ENCODE measurements at places on chromosomes 16 and 17.

DNA sequence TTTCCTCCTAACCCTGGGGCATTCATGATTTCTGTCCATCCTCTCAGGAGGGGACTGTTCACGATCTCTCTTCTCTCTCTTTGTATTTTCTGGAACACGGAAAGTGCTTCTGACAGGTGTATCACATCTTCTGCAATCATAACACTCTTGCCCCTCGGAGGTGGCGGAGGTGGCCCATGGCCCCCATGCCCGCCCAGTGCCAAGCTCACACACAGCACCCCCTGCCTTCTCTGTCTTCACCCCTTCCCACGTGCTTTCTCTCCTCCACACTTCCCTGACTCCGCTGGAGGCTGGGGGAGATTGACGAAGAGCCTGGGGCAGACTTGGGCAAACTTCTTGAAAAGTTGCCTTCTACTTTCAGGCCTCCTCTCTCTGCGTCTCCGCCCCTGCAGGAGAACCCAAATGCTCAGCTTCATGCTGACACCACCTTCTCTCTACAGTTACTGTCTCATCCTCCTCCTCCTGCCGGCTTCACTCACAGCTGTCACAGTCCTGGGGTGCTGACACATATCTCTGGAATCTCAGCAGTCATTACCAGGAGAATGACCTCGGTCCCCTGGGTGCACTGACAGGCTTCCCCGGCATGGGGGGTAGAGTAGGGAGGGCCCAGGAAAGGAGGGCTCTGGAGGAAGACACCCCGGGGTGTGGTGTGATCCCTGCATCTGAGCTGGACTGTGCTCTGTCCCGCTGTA lies 127.1 kb downstream of the ENGASE start:
- no peak for DNase-seq

- DNase-seq, result no peak
Measured at GRCh38 chr16:1906846-1907165, 11.4 kb downstream of the HS3ST6 start.

DNA sequence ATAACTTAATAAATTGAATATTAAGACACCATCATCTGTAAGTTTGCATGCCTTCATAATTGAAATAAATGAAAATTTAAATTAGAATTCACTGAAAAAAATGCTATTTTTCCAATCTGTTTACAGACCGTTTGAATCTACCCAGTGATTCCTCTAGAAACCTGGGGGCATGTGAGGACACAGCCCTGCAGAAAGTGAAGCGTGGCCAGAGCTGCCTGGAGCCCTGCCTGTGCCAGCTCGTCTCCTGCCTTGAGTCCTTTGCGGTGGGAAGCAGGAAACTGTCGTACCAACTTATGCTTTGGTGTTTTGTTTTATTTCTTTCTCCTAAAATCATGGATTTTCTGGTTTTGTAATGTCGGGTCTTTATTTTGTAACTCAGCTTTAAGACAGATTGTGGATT lies 67.8 kb upstream of the FA2H start:
- DNase-seq, result no peak

DNA sequence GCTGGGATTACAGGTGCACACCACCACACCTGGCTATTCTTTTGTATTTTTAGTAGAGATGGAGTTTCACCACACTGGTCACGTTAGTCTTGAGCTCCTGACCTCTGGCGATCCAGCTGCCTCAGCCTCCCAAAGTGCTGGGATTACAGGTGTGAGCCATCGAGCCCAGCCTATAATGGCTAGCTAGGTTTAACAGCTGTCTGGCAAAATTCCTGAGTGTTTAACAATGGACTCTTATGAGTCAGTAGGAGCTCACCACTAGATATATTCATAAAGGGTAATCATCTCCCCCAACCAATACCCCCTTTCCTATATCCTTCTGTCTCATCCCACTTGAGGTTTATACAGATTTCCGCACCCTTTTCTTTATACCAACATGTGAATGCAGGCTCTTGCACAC lies 91.5 kb upstream of the CDH13 start:
- DNase-seq, result no peak

- DNase-seq, result no peak
Measured at GRCh38 chr16:47150067-47150466, 6.3 kb upstream of the NETO2 start.

GRCh38 chr16:5030251-5030870 lies 3.4 kb downstream of the NAGPA start:
- no peak for DNase-seq

GRCh38 chr16:50534958-50535357 lies 13.2 kb upstream of the NKD1 start:
- DNase-seq, result peak; percentile 13

DNA sequence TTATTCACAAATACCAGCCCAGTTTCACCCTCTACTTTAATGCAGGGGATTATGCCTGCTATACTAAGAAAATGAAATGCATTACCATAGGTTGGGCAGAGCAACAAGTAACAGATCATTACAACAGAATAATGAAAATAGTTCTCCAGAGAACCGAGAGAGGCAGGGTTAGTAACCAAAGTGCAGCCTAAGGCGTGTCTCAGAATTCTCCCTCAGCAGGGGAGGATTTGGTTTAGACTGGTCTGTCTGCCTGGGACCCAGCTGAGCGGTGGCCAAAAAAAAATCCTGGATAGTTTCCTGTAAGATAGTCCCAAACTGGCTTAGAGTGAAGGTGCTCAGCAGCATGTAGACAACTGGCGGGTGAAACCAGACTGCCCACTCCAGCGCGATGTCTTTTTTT lies 30.8 kb upstream of the ADCY7 start:
- DNase-seq, result no peak

DNA sequence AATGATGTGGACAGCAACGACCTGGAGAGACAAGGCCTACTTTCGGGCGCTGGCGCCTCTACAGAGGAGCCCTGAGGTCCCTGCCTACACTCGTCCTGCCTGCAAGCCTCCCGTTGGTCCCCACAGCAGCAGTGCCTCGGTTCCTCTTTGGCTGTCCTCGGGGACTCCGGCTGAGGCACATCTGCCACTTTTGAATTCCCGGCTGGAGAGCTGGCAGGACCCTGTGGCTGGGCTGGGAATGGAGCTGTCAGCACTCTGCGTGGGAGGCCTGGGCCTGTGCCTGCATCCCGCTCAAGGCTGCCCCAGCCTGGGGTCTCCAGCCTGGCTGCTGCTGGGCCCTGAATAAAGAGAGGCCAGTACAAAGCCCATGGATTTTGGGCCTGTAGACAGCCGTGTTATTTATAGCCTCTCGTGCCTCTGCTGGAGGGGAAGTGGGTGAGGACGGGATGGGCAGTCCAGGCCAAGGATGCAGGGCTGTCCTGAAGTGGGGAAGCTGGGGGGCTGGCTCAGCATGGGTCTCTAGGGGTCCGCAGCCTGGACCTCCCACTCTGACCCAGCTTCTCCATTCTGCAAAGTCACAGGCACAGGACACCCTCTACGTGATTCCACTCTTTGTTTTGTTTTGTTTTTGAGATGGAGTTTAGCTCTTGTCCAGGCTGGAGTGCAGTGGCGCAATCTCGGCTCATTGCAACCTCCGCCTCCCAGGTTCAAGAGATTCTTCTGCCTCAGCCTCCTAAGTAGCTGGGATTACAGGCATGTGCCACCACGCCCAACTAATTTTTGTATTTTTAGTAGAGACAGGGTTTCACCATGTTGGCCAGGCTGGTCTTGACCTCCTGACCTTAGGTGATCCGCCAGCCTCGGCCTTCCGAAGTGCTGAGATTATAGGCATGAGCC lies 10.6 kb upstream of the SPNS2 start:
- DNase-seq, result no peak

DNA sequence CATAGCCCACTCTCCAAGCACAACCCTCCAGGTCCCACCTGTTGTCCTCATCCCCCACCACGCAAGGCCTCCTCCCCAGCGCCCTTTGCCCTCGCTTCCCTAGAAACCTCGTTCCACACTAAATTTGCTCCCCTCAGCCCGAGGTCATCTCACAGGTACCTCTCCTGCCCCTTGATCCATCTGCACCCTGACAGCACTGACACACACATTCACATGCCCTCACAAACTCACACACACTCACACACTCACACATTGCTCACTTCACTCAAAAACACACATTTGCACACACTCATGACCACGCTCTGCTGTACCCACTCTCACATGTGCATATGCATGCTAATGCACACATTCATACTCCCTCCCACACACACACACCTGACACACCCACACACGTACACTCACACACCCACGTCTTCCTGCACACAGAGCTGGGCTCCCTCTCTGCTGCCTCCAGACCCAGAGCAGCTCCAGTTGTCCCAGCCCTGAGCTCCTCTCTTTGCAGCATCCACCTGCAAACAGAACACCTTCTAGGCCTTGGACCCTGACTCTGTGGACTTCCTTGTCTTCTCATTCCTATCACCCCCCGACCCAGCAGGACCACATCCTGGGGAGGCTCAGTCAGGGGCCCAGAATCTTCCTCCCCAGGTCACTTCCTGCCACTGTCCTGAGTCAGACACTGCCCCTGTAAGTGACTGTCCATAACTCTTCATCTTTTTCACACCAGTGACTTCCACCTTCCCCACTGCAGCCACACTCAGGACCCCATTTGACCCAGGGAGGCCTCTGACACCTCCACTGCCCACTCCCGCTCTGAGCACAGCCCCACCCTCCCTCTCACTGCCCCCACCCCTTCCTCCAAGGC lies 4.9 kb downstream of the ASGR2 start:
- DNase-seq, result no peak

GRCh38 chr17:1764284-1764683 lies 2.4 kb downstream of the SERPINF1 start:
- peak; percentile 73 for DNase-seq

DNA sequence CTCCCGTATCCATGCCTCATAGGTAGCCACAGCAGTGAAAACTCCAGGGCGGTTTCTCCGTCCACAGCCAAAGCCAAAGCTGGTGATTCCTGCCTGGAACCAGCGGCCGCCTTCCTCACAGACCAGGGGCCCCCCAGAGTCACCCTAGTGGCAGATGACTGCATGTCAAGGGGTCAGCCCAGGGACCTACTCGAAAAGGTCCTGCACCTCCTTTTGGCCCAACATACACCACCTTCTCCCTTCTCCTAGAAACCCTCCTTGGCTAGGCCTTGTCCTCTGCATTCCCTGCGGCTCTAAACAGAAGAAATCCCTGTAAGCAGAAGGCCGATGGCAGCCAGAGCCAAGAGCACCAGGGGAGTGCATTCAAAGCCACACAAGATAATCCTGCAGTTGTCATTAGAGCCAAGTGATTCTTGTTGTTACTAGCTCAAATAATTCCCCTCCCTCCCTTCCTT lies 6.1 kb downstream of the PRSS36 start:
- DNase-seq, result no peak

DNA sequence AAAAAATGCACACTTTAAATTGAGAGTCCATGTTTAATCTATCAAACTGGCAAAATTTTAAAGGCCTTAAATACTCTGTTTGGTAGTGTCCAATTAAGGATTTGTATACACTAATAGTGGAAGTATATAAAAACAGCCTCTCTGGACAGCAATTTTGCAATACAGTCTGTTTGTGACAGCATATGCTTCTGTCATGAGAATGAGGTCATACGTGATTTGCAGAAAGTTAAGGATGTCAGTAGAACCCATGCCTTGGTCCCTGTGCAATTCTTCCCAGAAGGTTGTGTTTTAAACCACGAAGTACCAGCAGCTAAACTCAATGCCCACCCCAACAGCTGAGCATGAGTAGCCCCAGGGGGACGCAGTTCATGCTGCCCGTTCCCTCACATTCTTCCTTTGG lies 78.4 kb downstream of the AIPL1 start:
- DNase-seq, result no peak

GRCh38 chr17:32654324-32654723 lies 167.5 kb downstream of the CDK5R1 start:
- no peak for DNase-seq

GRCh38 chr17:50541402-50541715 lies 5.6 kb upstream of the SPATA20 start:
- no peak for DNase-seq

DNA sequence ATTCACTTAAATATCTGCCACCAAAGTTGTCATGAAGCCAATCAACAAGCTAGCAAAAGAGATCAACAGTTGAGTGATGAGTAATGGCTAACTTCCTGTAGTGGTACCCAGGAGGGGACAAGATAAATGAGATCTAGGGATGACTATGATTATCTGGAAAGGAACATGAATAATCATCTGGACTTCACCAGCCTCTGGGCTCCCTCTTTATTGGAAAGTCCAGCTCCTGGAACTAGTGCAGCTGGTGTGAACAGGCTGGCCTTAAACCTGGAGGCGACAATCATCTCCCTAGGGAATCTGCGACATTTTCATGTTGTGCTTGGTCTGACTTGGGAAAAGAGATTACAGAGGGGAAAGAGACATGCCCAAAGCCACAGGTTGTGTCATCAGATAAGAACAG lies 518.6 kb downstream of the GRIN2A start:
- no peak for DNase-seq

- peak; percentile 40 for DNase-seq
Measured at GRCh38 chr17:50884439-50885311, 18.5 kb upstream of the TOB1 start.

GRCh38 chr16:87740909-87741424 lies 24.8 kb downstream of the KLHDC4 start:
- DNase-seq, result no peak

GRCh38 chr17:13995856-13996271 lies 73.4 kb upstream of the COX10 start:
- DNase-seq, result no peak

GRCh38 chr17:45573924-45574770 lies 83.6 kb upstream of the PLEKHM1 start:
- no peak for DNase-seq

GRCh38 chr16:7382521-7382920 lies 49.9 kb downstream of the RBFOX1 start:
- DNase-seq, result no peak

DNA sequence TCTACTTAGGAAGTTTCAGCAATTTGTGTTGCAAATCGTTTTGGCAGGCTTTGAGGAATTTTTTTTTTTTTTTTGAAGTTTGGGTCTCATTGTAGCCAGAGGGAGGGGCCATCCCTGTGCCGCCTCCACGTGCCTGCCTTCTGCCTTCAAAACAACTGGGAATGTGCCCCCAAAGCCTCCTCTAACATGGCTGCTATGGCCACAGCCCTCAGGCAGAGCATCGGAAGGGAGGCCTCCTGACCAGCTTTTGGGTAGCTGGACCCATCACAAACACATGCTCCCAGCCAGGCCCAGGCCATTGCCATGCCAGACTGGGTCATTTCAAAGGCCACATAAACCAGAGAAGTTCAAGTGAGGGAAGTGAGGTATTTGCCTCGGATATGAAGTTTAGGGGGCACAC lies 21.5 kb downstream of the C16orf82 start:
- no peak for DNase-seq
